Hematopoietic multipotent progenitor cell treated with erythropoietin and hydrocortisone succinate and interleukin-3 and kit ligand, for 17 days (in vitro differentiated cells): ENCODE measurements at places on chromosomes 11 and 22.

- DNase-seq: peak; percentile 68
Measured at GRCh38 chr11:63683133-63683991, 2.1 kb downstream of the RTN3 start.

DNA sequence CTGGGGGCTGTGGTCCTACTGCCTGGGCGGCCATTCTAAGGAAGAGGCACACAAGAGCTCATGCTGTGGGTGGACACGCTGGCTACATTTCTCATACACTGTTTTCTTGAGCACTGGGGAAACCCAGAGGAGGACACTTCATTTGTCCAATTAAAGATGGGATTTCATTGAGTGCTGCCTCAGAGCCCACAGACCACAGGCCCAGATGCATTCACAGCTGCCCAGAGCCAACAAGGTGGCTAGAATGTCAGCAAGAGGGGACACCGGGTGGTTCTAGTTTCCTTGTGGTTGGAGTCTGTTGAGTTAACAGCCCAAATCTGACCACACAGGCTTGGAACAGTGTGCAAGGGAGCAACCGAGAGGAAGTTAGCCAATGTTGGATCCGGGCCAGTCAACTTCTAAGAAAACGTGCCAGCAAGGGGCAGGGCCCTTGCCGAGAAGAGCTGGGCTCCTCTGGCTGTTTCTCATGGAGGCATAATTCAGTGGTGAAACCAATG lies 35.0 kb upstream of the SORL1 start:
- no peak for DNase-seq

- no peak for DNase-seq
Measured at GRCh38 chr22:34296461-34296860, 376.2 kb upstream of the LARGE1 start.

GRCh38 chr11:92979176-92979575 lies 9.7 kb downstream of the MTNR1B start:
- no peak for DNase-seq

DNA sequence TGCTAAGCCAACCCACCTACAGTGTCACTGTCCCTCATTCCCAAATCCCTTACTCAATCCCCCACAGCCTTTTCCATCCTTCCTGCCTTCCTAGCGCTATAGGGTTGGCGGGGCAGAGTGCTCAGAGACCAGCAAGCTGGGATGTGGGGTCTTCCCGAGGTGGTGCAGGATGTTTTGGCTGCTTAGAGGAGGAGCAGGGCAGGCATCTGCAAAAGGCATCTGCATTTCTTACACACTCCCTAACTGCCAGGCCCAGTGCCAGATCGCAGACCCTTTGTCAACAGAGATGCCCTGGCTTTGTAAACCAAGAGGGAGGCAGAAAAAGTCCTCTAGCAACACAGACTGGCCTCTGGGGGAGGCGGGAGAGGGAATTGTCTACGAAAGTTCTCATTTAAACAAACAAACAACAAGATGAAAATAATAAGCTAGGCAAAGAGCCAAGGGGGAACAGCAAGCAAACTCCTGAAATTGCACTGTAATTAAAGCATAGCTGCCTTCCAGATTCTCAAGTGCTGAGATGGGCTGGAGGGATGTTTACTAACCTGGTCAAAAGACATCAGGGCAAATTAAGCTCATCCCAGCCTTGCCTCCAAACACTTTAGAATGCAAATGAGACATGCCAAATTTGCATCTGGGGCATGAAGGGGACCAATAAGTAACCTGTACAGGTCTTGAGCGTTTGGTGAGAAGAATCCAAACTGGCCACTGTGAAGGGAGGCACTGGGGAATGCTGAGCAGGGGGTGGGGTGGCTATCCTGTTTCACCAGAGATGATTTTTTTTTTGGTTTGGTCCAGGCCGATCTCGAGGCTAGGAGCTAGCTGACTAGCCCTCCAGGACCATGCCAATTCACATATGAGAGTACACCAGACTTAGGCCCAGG lies 38.1 kb upstream of the ADA2 start:
- DNase-seq: no peak

DNA sequence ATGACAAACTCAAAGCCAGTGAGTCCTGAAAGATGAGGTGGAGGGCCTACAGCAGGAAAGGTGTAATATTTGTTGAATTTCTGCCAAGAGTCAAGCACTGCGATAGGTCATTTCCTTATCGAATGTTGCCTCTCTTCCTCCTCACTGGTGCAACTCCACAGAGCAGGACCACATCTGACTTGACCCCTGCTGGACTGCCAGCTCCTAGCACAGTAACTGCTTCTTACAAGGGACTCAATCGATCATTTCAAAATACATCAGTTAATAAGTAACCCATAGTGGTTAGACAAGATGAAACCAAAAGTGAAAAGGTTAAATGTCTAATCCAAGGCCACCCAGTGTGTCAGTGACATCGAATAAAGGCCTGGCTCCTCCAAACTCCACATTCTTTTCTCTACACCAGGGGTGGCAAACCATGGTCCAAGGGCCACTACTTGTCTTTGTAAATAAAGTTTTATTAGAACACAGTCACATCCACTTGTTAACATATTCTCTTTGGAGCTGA lies 98.5 kb upstream of the CSNK2A3 start:
- no peak for DNase-seq

GRCh38 chr11:23919455-23919854 lies 577.4 kb upstream of the LUZP2 start:
- DNase-seq: no peak

- DNase-seq: no peak
Measured at GRCh38 chr11:43644621-43645299, 35.8 kb upstream of the HSD17B12 start.

- DNase-seq: no peak
Measured at GRCh38 chr11:93034031-93034722, 64.7 kb downstream of the MTNR1B start.

DNA sequence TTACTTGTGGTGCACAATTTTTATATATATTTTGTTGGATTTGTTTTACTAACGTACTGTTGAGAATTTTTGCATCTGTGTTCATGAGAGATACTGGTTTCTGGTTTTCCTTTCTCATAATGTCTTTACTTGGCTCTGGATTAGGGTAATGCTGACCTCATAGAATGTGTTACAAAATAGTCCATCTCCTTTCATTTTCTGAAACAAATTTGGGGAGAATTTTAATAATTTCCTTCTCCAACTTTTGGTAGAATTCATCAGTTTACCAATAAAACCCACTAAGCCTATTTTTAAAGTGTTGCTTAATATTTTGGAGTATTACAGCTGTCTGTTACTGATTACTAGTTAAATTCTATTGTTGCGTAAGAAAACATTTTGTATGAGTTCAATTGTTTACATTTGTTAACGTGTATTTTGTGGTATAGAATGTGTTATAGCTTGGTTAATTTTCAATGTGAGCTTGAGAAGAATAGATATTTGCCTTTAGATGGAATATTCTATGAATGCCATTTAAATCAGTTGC lies 11.5 kb downstream of the TRIM22 start:
- DNase-seq: no peak

DNA sequence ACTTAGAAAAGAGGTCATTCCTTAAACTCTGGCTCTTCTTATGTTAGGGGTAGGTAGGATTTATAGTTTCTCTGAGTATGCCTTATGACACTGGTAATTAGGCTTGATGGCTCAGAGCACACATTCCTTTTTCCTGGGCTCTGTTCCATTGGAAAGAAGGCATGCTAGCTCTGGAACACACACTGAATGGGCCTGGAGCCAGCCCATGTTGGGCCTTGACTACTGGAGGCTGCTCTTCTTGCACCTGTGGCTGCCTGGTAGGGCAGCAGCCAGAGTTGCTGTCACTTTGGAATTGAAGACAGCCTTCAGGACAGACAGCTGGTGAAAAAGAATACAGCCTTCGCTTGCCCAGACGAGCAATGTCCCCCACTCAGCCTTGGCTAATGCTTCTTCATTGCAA lies 18.2 kb downstream of the MCAM start:
- DNase-seq: no peak

DNA sequence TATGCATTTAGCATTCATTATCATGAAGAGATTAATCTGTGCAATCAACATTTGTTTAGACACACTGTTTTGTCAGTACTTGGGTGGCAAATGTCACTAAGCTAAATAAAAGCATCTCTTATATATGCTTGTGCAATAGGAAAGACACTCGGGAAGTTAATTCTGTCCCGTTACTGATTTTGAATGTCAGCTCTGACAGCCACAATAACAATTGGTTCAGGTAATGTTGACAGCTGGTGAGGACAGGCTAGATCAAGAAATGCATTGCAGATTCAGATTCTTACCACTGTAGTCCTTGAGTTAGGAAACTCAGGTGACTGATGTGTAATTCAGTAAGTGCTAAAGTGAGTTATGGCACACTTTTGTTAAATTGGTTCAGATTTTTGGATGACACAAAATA lies 523.8 kb upstream of the FAT3 start:
- DNase-seq: no peak

DNA sequence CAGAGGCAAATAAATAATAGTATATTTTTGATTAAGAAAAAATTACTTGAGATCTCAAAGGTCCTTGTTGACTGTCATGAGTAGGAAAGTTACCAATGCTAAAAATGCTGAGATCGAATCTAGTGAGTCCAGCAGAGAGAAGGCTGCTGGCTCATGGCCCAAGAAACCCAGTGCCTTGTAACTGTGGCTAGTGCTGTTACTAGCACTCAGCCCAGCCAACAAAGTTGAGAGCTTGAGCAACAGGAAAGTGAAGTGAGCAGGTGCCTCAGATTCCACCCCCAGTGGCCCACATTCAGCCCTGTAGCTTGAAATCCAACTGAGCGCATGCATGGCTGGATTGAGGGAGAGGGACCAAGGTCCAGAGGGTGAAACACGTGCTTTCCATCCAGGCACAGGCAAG lies 398.2 kb downstream of the SHANK2 start:
- DNase-seq: no peak

GRCh38 chr22:37994049-37994448 lies 9.7 kb upstream of the SOX10 start:
- DNase-seq: no peak

DNA sequence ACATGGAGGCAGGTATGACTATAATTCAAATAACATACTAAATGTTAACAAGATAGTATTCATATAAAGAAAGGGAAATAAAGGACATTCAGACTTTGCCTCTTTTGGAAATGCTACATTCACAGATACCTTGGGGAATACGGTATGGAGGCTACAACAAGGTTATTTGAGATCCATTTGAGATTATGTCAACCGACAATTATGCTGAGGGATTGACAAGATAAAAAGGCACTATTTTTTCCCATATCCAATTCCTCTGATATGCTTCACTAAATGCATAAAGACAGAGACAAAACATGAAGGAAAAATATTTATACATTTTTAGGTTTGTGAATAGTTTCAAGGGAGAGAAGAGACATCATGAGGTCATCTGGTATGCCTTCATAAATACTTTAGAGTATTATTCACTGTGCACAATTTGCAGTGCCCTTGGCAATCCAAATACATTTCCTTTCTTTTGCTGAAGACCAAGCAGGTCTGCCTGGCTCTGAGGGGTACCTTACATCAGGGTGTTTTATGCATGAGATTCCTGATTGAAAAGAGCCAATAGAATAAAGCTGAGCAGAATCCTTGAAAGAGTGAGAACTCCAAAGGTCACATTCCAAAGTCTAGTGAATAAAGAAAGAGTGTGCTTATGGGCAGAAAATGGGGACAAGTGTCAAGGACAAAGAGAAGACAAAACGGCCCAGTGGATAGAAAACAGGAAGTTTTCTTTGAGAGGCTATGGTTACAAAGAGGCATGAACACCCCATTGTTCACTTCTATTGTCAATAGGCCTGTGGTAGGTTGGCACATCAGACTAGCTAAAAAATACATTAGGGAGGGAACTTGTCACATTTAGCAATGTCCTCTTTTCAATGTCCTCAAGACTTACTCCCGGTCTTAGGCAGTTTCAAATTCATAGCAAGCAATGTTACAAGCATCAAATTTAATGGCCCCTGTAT lies 455.8 kb downstream of the LRRC4C start:
- DNase-seq: no peak

GRCh38 chr11:127074151-127074761 lies 73.7 kb upstream of the KIRREL3 start:
- DNase-seq: no peak

- DNase-seq: no peak
Measured at GRCh38 chr11:35276396-35277145, 137.6 kb downstream of the CD44 start.

DNA sequence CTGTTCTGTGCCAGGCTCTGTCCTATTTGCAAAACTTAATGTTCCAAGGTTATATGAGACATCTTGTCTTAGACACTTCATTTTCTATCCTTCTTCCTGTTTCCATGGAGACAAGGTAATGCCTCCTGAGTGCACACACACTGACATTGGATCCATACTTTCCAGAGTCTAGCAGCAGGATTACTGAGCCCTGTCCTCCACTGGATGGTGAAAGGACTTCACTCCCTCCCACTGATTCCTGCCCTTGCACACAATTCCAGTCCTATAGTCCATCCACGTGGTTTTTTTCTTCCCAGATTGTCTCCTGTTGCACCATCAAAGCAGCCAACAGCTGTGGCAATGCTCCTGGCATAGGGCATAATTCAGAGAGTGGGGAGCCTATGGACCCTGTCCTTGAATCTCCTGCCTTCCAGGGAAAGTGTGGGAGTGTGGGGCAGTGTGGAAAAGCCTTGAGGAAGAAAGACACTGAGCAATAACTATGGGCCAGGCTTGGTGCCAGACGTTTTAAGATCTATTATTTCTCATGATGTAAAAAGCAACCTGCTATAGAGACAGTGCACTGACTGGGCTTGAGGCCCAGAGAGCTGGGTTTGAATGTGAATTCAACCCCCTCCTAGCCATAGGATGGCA lies 31.3 kb downstream of the SERPINH1 start:
- no peak for DNase-seq

GRCh38 chr11:77101043-77101537 lies 1.6 kb upstream of the OMP start:
- peak; percentile 12 for DNase-seq

DNA sequence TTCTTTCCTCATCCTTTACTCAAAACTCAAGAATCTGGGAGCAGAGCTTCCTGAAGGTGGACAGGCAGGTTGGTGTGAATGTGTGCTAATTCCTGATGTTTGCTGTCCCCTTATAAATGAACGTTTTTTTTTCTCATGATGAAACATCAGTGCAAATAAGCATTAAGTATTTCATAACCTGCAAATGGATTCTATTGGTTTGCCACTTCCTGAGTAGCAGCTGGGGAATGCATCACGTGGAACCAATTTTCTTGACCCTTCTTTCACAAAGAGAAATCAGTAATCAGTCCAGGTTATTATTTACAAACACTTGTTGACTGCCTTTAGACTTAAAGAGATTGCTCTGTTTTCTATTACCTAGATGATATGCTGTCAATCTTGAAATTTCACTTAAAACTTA lies 40.1 kb upstream of the SCN3B start:
- DNase-seq: no peak

- no peak for DNase-seq
Measured at GRCh38 chr11:75563978-75564552, 2.0 kb downstream of the SERPINH1 start.

DNA sequence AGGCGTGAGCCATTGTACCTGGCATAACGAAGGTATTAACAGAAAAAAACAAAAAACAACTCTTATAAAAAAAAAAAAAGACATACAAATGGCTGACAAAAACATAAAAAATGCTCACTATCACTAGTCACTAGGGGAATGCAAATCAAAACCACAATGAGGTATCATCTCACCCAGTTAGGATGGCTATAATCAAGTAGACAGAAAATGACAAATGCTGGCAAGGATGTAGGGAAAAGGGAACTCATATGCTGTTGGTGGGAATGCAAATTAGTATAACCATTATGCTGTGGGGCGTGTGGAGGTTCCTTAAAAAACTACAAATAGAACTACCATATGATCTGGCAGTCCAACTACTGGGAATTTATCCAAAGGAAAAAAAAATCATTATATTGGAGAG lies 17.0 kb downstream of the THY1 start:
- no peak for DNase-seq
